ENCODE measurements at places on chromosomes 5 and 9. TPM values are rescaled to one million over a fixed set of nuclear protein-coding genes. Genes with fewer than 3 reads are reported as not detected.

DNA sequence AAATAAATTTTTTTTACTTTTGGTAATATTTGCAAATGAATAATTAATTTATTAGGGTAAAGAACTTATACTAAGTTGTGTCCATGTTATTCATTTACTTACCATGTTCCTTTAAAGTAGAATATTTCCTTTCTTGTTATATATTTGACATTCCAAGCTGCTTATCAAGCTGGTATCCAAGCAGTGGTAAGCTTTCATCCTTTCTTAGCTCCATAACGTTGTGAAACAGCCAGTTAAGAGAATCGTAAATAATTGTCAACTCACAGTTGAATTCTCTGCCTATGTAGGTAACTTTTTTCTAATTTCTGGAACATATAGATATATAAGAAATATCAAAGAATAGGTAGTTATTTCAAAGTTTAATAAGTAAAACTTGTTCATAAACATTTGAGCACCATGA is 36.4 kb downstream of the SLC30A5 start:
- no peak for DNase-seq

DNA sequence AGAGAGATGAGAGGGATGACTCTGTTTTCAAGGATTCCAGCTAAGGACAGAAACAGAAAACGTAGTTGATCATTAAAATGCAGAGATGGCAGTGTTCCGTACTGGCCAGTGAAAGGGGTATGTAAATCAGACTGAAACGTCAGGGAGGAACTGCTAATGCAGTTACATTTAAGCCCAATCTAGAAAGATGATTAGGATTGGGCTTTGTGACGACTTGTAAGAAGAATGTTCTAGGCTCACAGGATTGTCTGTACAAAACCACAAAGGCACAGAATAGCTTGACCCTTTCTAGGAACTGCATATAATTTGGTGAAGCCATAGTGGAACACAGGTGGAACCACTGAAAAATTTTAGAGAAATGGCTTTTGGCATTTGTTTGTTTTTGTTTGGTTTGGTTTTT is 55.6 kb upstream of the TESK1 start:
- DNase-seq = no peak

DNA sequence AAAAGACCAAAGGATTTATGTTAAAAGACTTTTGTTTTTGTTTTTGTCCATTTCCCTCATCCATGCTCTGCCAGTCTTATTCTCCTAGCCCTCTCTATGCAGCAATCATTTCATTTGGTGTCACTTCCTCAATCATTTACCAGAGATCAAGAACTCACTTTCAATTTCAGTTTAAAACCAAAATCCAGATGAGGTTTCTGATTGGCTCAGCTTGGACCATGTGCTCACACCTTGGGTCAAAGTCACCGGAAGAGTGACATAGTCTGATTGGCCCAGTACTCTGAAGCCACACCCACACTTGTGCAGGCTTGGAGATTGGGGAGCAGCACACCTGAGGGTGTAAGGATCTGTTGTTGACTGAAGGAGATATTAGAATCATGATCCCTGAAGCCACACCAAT is 79.6 kb downstream of the TLR4 start:
- no peak for DNase-seq

Gene TMED9
- 52.3 TPM for total RNA-seq

DNA sequence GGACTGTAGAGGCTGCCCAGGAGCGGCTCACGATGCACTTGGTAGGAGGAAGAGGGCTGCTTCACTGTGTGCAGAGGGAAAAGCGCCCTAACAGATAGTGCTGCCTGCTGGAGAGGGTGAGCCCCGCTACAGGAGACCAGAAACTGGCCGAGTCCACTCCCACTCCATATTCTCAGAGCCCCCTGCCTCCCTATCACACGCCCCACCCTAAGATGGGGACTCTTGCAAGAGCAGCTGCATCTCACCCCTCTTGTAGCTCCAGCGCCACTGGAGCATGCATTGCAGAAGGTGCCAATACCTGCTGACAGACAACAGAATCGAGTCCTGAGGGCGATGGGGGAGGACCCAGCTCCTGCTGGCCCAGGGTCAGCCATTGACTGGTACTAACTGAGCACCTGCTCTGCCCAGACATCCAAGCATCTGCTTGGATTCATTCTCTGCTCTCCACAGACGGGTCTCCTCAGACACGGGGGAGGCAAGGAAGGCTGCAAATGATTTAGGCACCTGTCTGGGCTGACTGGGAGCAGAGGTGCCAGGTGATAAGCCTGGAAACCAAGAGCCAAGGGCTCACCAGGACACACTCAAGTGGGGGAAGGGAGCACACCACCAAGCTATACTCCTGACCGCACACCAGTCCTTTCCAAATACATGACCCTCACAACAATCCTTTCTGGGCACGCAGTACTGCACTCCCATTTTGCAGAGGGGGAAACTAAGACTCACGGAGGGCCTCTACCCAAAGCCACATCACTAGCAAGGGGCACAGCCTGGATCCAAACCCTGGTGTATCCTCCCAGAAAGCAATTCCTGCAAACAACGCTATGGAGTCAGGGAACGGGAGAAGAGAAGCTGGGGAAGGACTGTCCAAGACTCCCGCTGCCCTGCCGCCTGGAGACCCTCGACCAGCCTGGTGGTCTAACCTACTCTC is 1.6 kb downstream of the BICD2 start:
- no peak for DNase-seq

DNA sequence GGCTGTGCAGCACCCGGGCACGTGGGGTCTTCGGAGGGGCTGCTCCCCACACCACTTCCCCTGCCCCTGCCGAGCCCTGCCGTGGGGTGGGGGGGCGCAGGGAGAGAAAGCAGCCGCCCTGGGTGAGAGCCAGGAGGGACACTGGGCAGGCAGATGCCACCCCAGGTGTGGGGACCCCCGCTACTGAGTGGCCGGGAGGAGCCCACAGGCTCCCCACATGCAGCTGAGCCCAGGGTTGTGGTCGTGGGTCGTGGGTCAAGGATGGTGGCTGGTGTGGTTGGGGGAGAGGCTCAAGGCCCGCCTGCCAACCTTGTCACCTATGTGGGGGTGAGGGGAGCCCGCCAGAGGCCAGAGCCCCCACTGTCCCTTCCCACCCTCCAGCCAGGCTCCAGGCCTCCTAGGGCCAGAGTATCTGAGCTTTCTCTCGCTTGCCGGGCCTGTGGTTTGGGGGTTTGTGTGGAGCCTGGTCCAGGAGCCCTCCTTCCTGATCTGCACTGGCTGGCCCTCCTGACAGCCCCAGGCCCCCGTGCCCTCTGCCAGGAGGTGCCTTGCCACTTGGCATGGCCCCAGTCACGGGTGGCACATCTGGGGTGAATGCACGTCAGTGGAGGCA is 35.5 kb downstream of the EXOC3 start:
- DNase-seq = no peak
